NCI-H1436 treated with DMSO at 0.1 percent for 48 hours (cell line): ENCODE measurements at places on chromosomes 3 and 15.

DNA sequence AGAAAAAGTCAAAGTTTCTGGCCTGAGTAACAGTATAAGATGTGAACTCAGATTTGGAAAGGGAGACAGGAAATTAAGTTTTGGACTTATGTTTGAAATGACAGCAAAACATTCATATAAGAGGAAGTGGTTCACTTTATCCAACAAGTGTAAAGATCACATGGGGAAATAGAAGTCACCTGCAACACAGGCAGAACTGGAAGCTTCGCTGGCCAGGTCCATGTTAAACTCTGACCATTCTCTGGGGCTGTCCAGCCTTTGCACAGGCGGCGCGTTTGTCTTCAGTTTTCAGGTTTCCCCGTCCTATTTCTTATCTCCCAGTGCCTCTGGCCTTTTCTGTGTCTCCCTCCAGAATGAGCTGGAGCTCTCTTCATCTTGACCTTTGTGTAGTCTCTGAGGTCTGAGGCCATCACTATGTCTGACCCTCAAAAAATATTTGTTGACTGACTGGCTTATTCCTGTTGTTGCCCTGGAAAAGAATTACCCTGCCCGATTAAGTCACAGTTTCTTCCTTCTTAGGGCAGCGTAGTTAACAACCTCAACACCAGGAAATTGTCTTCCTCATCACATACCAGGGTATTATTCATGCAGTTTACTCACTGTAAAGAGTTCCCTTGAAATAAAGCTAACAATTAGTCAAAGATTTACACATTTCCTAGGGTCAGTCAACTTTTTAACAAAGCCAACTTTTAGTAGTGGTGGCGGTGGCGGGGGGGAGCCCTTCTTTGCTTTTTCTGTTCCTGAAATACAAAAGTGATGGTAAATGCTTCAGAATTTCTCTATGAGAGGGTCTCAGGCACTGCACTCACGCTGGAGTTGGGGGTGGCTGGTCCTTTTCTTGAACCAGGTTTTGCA is 959 bp upstream of the RASA2 start:
- DNase-seq, result no peak

DNA sequence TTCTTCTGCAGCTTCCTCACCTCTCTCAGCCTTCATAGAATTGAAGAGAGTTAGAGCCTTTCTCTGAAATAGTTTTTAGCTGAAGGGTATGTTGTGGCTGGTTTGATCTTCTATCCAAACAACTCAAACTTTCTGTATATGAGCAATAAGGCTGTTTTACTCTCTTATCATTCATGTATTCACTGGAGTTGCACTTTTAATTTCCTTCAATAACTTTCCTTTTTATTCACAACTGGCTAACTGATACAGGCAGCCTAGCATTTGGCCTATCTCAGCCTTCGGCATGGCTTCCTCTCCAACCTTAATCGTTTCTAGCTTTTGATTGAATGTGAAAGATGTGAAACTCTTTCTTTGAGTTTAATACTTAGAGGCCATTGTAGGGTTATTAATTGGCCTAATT is 109.3 kb downstream of the GTPBP8 start:
- DNase-seq, result no peak

DNA sequence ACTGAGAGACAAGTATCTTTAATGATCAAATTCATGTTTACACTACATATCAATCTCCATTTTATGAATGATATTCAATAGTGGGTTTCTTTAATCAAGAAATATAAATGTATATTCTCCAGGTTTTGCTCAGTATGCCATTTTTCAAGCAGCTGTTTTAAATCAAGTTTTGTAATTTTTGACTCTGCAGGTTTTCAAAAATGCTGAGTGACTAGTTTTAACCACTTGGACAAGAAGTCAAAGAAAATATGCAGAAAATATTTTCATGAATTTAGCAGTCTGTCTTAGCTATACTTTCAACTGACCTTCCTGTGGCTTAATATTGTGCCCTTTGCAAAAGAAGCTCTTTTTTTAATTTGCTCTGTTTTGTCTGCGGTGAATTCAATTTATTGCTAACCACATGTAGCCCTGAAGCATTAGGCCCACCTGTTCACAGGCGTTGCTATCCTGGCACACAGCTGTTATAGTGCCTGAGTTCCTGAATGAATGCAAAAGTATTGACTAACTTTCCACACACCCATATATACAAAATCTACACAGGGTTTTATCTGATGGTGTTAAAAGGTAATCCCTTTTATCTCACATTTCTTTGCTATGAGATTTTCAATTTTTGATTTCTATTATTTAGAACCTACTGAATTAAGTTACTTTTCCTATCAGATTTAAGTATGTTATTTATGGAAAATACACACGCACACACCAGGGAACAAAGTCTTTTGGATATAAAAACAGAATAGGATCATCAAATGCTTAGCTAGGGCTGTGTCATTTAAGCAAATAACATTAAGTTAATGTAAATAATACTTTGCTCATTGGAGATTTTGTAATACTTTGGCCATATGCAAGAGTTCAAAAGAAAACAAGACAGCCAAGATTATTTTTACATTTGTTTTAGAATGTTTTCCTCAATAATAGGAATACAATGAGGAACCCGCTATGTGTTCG is 1166.1 kb upstream of the GBE1 start:
- no peak for DNase-seq

- DNase-seq, result no peak
Measured at GRCh38 chr3:50317300-50317699, 5.2 kb downstream of the HYAL2 start.

GRCh38 chr3:151567477-151567876 is 106.6 kb upstream of the IGSF10 start:
- no peak for DNase-seq

- no peak for DNase-seq
Measured at GRCh38 chr3:60803216-60804173, 447.8 kb downstream of the FHIT start.

DNA sequence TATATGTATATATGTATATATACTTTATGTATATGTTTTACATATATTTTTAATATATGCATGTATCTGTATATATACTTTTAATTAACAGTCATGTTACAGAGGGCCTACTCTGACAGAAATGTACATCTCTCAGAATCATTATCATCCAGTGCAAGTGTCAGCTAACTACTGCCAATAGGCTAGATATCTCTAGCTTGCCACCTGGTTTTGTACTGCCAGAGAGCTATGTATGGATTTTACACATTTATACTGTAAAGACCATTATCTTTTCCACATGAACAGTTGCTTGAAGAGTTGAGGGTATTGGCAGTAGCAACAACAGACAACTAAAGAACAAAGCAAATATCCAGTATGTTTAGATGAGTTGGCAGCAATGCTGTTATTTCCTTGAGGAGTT is 99.7 kb upstream of the VGLL3 start:
- no peak for DNase-seq

DNA sequence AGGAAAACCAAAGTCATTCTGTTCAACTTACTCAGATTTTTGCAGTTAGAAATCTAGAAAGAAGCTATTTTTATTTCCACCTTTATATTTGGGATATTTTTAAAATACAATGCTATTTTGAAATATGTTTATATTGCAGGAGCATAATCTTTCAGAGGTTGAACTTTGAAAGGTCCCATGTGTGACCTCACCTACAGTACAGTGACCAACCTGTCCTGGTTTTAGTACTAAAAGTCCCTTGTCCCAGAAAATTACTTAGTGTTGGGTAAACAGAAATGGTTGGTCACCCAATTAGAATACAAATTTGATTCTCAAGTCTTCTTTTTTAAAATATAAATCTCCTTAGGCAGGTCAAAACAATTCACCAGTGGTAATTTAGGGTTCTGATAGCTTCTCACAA is 141.6 kb upstream of the FRMD4B start:
- no peak for DNase-seq

- no peak for DNase-seq
Measured at GRCh38 chr15:39598958-39599845, 18.3 kb downstream of the THBS1 start.

GRCh38 chr3:187958432-187959003 is 195.4 kb upstream of the LPP start:
- DNase-seq, result no peak

DNA sequence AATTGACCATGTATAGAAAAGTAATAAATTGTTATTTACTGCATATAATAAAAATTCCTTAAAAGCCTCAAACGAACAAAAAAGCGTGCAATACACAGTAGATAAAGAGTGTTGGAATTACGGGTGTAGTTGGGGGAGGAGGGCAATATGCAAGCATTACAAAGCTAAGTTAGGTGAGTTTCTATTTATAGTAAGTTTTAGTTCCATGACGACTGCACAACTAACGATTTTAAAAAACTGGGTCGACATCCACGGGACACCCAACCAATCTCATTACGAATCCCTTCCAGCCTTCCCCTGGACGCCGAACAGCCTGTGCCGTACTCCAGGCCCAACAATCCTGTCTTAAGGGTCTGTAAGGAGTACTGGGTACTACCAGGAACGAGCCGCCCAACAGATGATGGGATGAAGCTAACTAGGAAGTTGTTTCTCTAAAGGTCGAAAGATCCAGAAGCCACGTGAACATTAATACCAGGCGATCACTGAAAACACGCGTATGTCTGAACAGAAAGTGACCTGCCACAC is 677 bp downstream of the POLQ start:
- DNase-seq, result no peak

DNA sequence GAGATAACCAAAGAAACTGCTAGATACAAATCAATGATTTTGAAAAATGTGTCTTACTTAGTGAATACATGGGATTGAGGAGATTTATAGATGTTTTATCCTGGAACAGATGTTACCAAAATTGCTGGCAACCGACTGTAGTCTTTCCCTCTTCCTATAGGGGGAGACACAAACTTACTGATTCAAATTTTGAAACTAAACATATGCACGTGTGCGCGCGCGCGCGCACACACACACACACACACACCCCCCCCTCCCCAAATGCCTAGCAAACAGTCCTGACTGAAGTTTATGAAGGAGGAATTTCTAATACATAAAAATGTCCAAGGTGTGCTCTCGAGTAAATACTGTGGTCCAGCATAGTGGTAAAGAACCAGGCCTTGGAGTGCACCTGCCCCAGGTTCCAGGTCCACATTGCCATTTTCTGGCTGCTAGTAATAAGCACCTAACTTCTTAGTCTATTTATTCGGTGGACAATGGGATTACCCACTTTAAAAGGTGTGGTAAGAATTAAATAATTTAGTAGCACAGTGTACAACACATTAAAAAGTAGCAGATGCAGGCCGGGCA is 18.5 kb upstream of the C3orf62 start:
- DNase-seq, result no peak

GRCh38 chr3:149657321-149657925 is 402 bp downstream of the WWTR1 start:
- no peak for DNase-seq

GRCh38 chr15:50753463-50753862 is 12.0 kb downstream of the SPPL2A start:
- DNase-seq, result no peak

- DNase-seq, result no peak
Measured at GRCh38 chr3:153688301-153689120, 432.7 kb upstream of the ARHGEF26 start.

- DNase-seq, result no peak
Measured at GRCh38 chr15:27222479-27222878, 251.5 kb downstream of the GABRG3 start.

- DNase-seq, result no peak
Measured at GRCh38 chr15:63226155-63226883, 36.9 kb downstream of the RAB8B start.

DNA sequence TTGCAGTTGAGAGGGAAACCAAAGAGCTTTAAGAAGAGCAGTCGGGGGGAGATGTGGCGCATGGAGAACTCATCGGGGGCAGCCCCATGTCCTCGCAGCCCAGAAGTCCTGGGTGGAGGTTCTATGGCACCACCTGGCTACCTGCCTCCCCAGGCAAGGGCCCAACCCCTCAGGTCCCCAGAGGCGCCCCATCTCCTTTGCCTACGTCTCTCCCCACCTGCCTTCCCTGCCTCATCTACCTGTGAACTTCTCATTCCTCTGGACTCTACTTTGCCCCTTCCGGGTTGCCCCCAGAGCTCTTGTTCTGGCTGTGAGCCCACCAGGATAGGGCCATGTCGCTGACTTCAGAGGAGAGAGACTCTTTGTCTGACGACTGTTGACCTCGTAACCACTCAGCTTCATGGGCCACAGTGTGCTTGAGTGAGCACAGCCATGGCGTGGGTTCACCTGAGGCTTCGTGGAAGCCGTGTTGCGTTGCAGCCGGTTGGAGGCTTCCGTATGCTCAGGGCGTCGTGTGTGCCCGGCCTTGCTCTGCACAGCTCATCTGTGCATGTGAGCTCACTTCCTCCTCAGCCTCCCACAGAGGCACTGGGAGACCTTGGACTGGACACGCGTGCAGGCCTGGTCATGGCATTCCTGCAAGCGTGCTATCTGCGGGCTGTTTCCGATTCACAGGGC is 13.4 kb downstream of the APBA2 start:
- DNase-seq, result no peak

GRCh38 chr3:181756645-181757297 is 45.0 kb downstream of the SOX2 start:
- no peak for DNase-seq

- DNase-seq, result no peak
Measured at GRCh38 chr3:52454938-52455282, 494 bp upstream of the NISCH start.

- no peak for DNase-seq
Measured at GRCh38 chr15:88450125-88450798, 16.9 kb downstream of the MRPL46 start.

DNA sequence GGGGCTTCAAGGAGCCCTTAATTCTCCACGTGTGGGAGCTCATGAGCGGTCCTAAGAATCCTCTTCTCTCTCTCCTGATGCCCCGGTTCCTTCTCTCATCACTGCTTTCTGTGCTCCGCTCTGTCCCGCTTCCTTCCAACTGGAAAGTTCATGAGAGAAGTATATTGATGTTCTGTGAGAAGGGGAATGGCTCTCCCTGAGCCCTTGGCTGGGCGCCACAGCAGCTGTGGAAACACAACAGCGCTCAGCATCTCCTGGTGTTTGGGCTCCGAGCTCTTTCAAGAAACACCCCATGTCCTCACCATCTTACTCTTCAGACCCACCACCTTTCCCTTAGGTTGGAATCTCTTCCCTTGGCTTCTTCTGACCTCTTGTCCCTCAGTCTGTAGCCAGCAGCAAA is 161.7 kb downstream of the VGLL4 start:
- DNase-seq, result no peak

GRCh38 chr3:178901204-178901603 is 170.4 kb downstream of the ZMAT3 start:
- no peak for DNase-seq

DNA sequence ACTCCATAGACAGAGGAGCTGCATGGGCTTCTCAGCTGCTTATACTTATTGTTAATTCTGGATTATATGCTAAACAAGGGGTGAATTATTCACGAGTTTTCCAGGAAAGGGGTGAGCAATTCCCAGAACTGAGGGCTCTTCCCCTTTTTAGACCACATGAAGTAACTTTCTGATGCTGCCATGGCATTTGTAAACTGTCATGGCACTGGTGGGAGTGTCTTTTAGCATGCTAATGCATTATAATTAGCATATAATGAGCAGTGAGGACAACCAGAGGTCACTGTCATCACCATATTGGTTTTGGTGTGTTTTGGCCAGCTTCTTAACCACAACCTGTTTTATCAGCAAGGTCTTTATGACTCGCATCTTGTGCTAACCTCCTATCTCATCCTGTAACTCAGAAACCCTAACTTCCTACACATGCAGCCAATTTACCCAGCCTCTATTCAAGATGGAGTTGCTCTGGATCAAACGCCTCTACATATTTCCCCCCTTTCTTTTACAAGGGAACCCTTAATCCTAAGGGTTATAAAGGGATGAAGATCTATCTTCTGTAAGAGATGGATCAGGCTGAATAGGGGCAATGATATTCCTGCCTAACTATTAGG is 12.1 kb upstream of the DMXL2 start:
- no peak for DNase-seq

- DNase-seq, result no peak
Measured at GRCh38 chr15:101499863-101500713, 10.6 kb upstream of the PCSK6 start.

GRCh38 chr3:17027318-17027717 is 142.6 kb downstream of the PLCL2 start:
- DNase-seq, result no peak
